Kidney (tissue), 22 donors: ENCODE measurements at places on chromosomes 7 and 10. TPM values are rescaled to one million over a fixed set of nuclear protein-coding genes. Genes with fewer than 3 reads are reported as not detected.
A peak's percentile ranks its signal among the peaks of the same experiment; 100 is the strongest.

Gene NAT16
- total RNA-seq, result not detected

GRCh38 chr10:66209025-66209424 is 716.8 kb upstream of the LRRTM3 start:
- no peak for DNase-seq

- DNase-seq, result no peak
Observed at GRCh38 chr7:142357953-142358520, 100.2 kb upstream of the PRSS58 start.

Gene GDF2
- total RNA-seq, result not detected

GRCh38 chr10:113267619-113268562 is 285.0 kb upstream of the HABP2 start:
- no peak for DNase-seq

Gene NKX2-3
- total RNA-seq, result not detected

Gene CASP2
- 36.2 TPM for total RNA-seq

DNA sequence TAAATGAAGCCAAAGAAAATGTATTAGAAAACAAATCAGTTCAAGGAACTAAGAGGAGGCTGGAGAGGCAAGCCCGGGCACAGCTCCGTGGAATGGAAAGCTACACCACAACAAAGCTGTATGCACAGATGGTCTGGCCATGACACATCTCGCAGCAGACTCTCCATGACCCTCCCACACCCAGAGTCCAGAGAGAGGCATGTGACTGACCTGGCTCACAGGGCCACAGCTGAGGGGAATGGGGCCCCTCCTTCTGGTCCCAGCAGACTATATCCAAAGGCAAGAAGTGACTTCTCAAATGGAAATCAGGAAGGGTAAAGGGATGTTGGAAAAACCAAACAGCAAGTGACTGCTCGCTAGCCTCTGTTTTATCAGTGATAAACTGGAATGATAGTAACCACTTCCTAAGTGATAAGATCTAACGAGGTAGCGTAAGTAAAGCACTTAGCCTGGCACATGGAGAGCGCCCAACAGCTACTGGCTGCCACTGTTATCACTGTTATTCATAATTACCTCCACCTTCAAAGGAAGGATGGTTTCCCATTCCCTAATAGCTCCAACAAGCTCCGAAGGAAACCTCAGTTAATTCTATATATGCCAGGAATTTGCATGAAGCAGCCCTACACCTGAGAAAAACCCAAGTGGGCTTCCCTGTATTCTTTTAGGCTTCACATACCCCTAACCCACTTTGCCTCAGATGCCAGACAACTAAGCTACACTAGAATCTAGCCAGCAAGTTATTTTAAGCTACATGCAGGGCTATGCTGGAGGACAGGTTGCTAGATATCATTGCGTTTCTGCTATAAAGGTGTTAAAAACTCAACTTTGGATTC is 8.4 kb downstream of the OSBPL3 start:
- no peak for DNase-seq

Gene COL1A2
- 149 TPM for total RNA-seq

GRCh38 chr7:12612622-12613021 is 42.1 kb downstream of the SCIN start:
- no peak for DNase-seq

DNA sequence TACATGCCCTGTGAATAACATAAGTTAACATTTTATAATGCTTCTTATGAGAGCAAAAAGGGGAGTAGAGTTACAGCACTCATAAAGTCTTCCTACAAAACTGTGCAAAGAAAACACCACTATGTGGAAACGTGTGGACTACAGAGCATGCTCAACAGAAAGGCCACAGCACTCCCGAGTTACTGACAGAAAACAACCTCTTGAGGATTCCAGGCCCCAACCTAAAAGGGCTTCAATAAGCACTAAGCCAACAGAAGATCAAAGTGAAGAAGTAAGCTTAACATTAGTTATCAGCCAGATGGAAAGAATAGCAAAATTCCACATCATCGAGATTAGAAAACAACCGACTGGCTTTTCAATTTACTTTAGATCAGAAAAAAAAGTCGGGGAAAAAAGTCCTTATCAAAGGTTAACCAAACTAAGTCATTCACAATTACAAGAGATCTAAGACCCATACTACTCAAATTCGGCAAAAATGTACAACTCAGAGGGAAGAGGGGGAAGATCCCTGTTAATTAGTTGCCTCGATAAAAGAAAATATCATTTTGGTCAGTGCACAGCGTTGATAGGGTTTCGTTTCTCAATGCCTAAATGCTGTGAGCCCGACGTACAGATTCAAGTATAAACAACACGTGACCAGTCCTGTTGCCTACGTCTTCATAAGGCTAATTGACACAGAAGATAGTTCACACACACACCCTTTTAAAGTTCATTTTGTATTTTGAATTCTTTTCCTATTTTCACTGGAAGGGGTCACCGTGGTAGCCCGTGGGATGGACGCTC is 1.4 kb downstream of the KBTBD2 start:
- no peak for DNase-seq

DNA sequence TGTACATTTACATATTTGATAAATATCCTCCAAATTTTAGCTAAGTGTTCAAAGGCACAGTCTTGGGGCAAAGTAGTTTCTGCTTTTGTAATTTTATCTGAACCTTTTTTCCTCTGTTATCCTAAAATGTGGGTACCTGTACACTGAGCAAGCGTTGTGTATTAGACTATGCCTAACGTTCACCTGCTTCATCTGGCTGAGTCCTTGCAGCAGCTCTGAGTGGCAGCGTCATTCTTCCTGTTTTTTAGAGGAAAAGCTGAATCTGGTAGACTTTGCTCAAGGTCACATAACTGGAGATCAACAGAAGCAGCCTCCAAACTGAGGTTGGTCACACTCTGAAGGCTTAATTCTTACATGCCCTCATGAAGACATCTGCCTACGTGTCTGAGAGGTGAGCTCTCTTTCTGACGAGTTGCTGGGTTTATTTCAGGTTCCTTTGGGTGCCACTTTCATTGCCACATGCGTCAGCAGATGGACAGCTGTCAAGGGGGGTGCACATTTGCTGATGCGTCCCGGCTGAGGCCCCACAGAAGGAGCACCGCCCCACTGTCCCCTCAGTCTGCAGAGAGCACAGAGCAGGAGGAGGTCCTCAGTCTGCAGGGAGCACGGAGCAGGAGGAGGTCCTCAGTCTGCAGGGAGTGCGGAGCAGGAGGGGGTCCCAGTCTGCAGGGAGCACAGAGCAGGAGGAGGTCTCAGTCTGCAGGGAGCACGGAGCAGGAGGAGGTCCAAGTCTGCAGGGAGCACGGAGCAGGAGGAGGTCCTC is 406.5 kb upstream of the SHH start:
- no peak for DNase-seq

Gene TBX20
- total RNA-seq, result not detected

DNA sequence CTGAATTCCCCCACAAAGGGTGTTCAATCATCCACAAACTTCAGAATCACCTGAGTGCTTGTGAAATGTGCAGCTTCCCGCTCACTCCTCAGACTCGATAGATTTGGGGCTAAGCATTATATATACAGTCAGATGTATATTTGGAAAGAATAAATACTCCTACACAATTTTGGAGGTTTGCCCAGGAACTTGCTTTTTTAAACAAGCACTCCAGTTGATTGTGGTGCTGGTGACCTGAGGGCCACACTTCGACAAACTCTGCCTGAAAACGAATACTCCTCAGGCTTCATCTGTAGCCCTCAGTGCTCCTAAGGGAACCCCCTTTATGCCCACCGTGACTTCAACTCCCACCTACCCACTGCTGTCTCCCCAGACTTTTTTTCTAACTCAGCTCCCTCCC is 211.6 kb downstream of the INHBA start:
- peak; percentile 61 for DNase-seq

DNA sequence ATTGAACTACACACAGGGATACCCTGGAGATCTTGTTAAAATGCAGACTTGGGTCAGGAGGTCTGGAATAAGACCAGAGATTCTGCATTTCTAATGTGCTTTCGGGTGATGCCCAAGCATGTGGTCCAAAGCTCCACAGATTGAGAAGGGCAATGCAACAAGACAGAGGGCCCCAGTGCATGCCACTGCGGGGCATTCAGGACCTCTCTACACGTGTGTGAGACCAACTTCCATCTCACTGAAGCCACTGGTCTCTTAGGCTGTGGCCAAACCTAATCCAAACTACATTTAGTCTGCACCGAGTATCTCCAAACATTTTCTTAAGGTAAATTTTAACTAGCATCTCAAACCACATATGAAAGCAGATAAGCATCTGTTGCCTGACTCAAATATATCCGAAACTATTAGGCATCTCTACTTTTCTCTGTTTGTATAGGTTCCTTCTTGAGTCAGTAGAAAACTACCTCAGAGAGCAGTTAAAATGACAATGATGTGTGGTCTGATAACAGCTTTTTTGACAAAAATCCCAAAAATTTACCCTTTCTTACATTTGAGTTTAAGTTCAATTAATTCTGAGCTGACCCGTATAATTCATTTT is 107.5 kb downstream of the ELMO1 start:
- no peak for DNase-seq

DNA sequence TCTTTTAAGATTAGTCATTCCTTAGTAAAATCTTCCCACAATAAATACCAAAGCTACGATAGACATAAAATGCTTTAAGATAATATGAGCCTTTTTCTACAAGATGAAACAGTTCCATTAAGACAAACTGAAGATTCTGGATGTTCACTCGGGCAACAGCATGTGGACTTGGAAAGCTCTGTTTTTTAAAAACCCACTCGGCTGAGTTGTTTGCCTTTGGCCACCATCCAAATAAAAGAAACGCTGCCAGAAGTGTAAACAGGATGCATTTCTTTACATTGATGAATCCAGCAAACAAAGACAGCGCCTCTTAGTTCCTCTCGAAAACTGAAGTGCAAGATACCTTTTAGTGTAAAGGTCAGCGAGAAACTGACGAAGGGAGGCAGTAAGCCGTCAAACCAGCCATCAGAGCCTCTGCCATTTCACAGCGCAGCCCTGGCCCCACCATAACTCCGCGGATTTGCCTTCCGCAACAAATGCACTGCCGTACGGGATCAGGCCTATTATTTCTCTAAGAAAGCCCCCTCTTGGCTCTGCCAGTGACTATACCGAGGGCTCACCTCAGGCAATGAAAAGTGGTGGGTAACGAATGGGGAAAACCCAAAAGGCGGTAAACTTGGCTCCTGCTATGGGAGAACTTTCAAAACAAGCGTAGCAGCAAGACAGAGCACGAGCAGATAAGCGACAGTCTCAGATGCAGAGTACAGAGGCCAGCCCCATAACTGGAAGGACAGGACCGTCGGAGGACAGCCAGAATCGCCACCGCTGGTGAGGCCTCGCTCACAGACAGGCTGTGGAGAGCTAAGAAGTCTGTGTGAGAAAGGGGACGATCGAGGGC is 41.4 kb downstream of the GNA12 start:
- DNase-seq, result peak; percentile 70

Gene KEL
- 0.28 TPM for total RNA-seq

GRCh38 chr7:10672186-10672585 is 301.5 kb upstream of the PHF14 start:
- DNase-seq, result peak; percentile 29
